Memory B cell (primary cell): ENCODE measurements at places on chromosomes 2 and 18.

DNA sequence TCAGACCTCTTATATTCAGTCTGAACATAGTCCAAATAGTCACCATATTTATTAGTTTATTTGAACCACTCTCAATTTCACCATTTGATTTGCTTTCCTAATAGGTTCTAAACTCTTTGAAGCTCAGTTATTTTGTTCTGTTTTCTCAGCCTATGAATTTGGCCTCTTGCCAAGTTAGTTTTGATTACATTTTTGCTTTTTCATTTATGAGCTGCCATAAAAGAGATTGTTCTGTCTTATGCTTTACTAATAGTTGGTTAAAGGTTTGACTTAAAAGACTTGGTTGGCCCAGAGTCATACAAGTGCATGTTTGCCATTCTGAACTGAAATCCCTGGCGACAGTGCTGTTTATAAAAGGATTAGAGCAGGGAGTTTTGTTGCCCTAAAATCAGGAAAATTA, 85.9 kb upstream of the RANBP2 start:
- H3K27me3 ChIP-seq: no peaks in the 10 kb centered on the region
- DNase-seq: no peak
- no peaks in the 10 kb centered on the region for H3K36me3 ChIP-seq

DNA sequence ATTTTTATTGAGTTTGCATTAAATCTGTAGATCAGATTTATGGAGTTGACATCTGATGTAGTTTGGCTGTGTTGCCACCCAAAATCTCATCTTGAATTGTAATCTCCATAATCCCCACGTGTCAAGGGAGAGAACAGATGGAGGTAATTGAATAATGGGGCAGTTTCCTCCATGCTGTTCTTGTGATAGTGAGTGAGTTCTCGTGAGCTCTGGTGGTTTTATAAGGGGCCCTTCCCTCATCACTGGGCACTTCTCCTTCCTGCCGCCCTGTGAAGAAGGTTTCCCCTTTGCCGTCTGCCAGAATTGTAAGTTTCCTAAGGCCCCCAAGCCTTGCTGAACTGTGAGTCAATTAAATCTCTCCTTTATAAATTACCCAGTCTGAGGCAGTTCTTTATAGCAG, 32.2 kb downstream of the ZC3H15 start:
- no peak for DNase-seq
- H3K27me3 ChIP-seq: no peaks in the 10 kb centered on the region
- peaks cover 15% of the 10 kb centered on the region for H3K36me3 ChIP-seq
- no peak overlapping the region for H3K4me3 ChIP-seq

- no peaks in the 10 kb centered on the region for H3K36me3 ChIP-seq
- H3K27me3 ChIP-seq: peaks cover 7% of the 10 kb centered on the region
- no peak overlapping the region for H3K27ac ChIP-seq
- no peak for DNase-seq
- no peak overlapping the region for H3K4me3 ChIP-seq
- H3K4me1 ChIP-seq: no peaks in the 10 kb centered on the region
Observed at GRCh38 chr2:19854596-19855541, 46.9 kb downstream of the TTC32 start.

GRCh38 chr2:10650761-10651160, 39.0 kb downstream of the NOL10 start:
- no peaks in the 10 kb centered on the region for H3K27me3 ChIP-seq
- no peak overlapping the region for H3K4me3 ChIP-seq
- no peak for DNase-seq
- H3K27ac ChIP-seq: no peak overlapping the region
- H3K4me1 ChIP-seq: no peaks in the 10 kb centered on the region

DNA sequence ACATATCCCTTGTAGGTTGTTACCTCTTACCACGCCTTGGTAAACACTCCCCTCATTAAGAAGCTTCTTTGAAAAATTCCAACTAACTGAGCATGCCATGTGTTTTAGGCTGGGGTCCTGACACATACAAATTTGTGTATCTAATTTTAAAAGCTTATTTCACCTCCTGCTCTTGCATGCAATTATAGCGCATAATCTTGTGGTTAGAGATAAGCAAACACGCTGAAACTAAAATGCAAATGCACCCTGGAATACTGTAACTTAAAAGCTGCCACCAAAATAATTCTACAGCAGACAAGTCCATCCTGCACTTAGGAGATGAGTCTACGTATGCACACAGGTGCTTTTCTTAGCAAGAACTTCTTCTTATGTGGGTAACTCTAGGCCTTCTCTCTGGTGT, 990.2 kb downstream of the TSN start:
- H3K36me3 ChIP-seq: no peaks in the 10 kb centered on the region
- H3K4me1 ChIP-seq: no peaks in the 10 kb centered on the region
- no peak overlapping the region for H3K27ac ChIP-seq
- DNase-seq: no peak
- H3K27me3 ChIP-seq: no peaks in the 10 kb centered on the region

DNA sequence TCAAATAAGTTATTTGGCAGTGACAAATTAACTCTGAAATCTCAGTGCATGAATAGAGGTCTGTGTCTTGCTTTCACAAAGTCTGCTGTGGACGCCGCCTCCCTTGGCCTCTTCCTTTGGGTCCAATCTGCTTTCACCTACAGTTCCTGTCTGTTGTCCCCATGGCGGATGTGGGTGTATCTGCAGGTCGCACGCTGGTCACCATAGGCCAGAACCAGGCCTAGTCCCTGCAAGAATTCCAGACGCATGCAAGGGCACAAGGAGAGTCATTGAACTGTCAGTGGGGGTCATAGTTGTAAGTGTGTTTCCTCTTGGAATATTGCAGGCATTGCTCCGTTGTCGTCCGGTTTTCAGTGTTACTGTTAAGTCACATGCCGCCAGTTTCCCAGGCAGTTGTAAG, 7.4 kb downstream of the SOCS6 start:
- H3K27me3 ChIP-seq: peaks cover 4% of the 10 kb centered on the region
- H3K27ac ChIP-seq: no peak overlapping the region
- H3K36me3 ChIP-seq: no peaks in the 10 kb centered on the region

DNA sequence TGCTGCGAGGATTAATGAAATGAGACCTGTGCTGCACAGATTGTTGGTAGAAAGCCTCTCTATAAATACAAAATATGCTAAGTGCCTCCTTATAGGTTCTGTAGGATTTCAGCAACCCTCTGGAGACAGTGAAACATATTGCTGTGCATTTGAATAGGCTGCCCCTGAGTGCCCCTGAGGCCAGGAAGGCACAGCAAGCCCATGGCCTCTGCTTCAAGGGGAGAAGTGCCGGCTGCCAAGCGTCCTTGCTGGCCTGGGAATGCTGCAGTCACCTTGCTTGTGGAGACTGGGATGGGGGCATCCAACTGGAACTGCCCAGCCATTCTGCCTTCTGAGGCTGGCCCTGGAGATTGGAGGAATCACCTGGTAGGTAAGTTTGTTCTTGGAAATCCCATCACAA, 397.2 kb upstream of the SMIM21 start:
- peaks cover 1% of the 10 kb centered on the region for H3K27me3 ChIP-seq
- DNase-seq: no peak
- H3K4me3 ChIP-seq: no peak overlapping the region
- H3K4me1 ChIP-seq: no peaks in the 10 kb centered on the region

DNA sequence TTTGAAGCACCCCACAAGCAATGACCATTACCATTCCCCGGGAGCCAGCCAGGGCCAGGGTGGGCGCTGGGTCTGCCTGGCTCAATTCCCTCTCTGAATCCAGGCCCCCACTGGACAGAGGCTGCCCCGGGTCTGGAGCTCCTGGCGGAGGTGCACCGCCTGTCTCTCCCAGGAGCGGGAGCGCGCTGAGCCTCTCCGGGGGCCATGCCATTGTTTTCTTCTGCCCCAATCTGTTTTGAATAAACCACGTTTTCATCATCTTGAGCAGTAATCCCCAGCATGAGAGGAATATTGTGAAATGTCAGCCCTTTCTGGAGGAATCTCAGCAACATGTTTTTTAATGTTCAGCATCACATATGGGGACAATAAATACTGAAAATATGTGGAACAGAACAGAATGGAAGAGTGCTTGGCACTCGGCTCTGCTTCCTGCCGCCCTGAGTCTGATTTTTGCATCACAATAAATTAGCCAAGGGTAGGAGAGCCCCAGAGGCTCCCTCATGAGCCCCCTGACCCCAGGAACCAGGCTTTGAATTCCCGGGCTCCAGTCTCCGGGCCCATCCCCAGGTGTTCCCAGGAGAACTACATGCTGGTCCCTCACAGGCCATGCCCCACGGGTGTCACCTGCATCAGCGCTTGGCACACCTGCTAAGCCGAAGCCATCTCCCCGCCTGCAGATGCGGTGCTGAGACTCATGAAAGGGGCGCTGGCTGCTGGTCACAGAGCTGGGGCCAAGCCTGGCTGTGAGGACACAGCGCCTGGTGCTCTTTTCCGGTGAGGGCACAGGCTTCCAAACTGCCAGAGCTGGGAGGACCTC, 88.8 kb downstream of the INHBB start:
- H3K4me3 ChIP-seq: no peak overlapping the region
- H3K36me3 ChIP-seq: no peaks in the 10 kb centered on the region
- no peak overlapping the region for H3K27ac ChIP-seq
- H3K4me1 ChIP-seq: no peaks in the 10 kb centered on the region
- no peak for DNase-seq

DNA sequence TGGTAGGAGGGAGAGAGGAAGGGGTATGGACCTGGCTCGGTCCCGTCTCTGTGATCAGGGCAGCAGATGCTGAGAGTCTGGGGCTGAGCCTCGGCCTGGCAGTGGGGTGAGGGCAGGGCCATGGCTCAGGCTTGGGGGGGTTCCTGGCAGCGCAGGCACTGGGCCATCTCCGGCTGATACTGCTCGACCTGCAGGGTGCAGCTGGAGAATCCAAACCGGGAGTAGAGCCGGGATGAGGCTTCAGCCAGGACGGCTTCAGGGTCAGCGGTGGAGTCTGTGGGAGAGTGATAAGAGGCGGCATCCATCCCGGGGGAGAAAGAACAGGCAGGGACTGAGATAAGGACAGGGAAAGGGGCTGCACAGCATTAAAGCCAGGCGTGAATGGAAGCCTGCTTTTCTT, 7.7 kb downstream of the SLC30A3 start:
- no peaks in the 10 kb centered on the region for H3K36me3 ChIP-seq
- H3K4me3 ChIP-seq: no peak overlapping the region
- H3K4me1 ChIP-seq: peaks cover 6% of the 10 kb centered on the region
- DNase-seq: no peak
- peaks cover 42% of the 10 kb centered on the region for H3K27me3 ChIP-seq
- no peak overlapping the region for H3K27ac ChIP-seq

DNA sequence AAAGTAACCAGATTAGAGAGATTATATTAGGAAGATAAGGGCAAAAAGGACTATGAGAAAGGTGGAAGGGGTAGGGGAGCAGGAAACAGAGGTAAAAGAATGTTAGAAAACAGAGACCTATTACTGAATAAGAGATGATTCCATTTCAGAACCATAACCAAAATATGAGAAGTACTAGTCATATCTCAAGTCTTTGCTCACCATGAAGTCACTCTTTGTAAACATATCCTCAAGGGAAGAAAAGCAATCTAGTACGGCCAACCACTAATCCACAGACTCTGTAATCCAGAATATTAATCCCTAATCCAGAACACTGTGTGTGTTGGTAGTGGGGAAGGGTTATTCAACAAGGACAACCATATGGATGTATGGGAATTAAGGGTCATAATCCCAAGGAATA, 92.0 kb downstream of the CDCA7 start:
- no peak overlapping the region for H3K4me3 ChIP-seq
- H3K27me3 ChIP-seq: peaks cover 1% of the 10 kb centered on the region
- no peak overlapping the region for H3K27ac ChIP-seq
- peaks cover 6% of the 10 kb centered on the region for H3K4me1 ChIP-seq
- H3K36me3 ChIP-seq: no peaks in the 10 kb centered on the region

DNA sequence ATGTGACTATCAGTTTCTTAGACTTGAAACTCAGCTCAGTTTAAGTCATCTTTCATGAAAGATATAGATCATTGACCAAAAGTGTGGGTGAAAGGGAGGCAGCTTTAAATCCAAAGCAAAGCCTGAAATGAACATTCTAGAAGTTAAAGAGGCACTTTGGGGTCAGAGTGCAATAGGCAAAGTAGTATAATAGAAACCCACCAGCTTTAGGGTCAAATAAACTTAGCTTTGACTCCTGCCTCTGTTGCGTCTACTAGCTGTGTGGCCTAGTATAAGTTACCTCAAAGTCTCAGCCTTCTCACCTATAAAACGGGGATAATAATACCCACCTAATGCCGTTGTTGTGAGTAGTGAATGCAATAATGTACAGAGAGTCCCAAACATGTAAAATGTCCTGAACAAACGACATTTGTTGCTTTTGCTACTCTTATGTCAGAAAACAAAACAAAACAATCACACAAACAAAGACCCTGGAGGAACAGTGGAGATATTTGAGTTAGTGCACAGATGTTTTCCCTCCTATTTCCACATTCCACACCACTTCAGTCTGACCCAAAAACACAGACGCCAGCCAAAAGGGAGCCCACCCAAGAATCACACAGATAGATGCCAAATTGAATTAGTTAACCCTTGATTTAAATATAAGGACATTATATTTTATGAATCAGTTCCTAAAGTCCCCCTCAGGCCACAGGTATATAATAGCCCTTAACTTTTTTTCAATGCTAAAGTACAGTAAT, 657.0 kb downstream of the ARHGAP15 start:
- H3K27me3 ChIP-seq: peaks cover 10% of the 10 kb centered on the region
- H3K27ac ChIP-seq: no peak overlapping the region
- H3K4me3 ChIP-seq: no peak overlapping the region
- H3K4me1 ChIP-seq: no peaks in the 10 kb centered on the region

DNA sequence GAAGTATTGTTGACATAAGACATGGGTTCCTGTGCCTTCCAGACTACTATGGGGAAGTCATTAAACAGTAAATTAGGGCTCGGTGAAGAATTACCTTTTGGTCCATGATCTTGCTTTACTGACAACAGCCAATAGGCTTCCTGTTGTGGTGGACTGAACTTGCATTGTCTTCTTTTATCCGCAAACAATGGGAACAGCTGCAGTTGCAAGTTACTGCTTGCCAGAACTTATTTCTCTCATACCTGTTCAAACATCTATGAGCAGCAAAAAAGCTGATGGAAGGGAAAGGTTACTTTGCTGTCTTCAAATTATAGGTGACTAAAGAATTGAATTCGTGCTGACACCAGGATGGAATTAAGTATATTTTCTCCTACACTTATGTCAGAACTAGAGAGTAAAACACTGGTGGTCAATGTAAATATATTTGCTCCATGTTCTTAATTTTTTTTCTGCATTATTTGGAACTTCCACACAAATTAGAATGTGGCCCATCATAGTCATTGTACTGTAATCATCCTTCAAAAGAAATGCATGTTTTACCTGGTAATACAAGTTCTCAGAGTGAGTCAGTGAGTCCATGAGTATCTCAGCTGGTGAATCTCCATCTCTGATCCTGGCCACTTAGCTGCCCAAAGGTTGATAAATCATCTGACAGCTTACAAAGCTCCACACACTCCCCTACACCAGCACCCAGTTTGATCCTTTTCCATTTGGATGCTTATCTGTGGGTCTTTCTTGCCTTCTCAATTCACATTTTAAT, 37.3 kb upstream of the RNF152 start:
- no peaks in the 10 kb centered on the region for H3K36me3 ChIP-seq
- no peak overlapping the region for H3K27ac ChIP-seq
- H3K4me1 ChIP-seq: no peaks in the 10 kb centered on the region
- peaks cover 7% of the 10 kb centered on the region for H3K27me3 ChIP-seq

- H3K4me1 ChIP-seq: no peaks in the 10 kb centered on the region
- H3K27ac ChIP-seq: no peak overlapping the region
- H3K27me3 ChIP-seq: no peaks in the 10 kb centered on the region
- H3K4me3 ChIP-seq: no peak overlapping the region
- DNase-seq: no peak
Observed at GRCh38 chr2:138974651-138975050, 194.5 kb upstream of the NXPH2 start.

GRCh38 chr2:238376884-238377391, 49.8 kb upstream of the ASB1 start:
- H3K4me1 ChIP-seq: peaks cover 10% of the 10 kb centered on the region
- H3K27ac ChIP-seq: peak overlapping the region; percentile 28
- H3K4me3 ChIP-seq: no peak overlapping the region
- no peaks in the 10 kb centered on the region for H3K27me3 ChIP-seq
